NCI-H1417 (cell line): ENCODE measurements at places on chromosomes 16 and 17.

GRCh38 chr16:87317750-87318644 is 805 bp upstream of the C16orf95 start:
- DNase-seq = no peak

DNA sequence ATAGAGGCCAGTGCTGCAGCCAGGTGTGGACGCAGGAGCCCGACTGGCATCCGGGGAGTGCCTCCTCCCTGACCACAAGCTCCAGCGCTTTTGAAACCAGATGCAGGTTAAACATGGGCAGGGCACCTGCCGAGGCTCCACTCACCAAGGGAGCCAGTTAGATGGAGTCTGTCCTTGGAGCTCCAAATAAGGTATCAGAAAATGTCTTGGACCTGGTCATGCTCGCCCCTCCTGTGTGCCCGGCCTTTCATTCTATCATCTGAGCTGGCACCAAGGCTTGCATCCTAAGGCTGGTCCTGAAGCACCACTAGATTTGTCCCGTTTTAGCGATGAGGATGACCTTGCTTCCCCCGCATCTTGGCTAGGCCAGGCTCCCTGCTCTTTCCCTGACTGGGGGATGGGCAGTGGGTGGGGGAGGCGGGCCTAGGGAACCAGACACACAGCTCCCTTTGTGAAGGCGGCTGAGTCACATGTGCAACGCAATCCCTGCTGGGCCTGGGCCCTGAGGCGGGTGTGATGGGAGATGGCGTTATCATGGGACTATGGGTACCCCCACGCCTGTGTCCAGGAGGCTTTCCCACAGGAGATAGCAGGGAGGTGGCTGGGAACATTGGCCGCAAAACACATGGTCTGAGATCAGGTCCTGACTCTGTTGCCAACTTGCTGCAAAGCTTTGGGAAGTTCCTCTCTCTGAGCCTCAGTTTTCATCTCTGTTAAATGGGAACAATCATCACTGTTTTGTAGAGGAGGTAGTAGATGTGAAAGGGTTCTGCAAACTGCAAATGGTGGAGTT is 5.0 kb upstream of the ADGRG1 start:
- peak; percentile 24 for DNase-seq

DNA sequence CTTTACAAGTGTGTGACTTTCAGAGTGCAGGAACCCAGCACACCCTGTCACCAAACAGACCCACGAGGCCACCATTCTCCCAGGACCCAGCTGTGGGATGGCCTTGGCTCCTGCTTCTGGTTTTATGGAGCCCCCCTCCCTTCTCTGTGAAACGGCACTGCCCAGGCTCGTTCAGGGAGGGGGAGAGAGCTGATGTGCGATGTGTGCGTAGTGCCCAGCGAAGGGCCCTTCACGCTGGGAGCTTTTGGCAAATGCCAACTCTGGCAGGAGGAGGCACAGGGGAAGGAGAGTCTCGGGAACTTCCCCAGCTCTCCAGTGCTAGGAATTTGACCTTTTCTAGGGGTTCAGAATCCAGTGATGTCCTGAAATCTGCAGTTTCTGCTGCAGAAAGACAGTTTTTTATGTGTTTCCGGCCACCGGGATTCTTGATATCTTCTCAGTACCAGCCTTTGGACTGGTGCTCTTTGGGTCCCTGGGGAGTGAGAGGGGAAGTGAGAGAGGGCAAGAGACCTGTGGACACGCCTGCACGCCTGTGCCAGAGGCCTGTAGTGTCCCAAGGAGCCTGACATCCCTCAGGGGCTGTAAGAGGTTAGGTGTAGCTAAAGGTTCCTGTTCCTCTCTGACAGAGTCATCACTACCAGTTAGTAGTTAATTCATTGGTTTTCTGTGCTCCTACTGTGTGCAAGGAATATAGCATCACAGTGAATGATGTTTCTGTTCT is 45.1 kb downstream of the CMIP start:
- no peak for DNase-seq

DNA sequence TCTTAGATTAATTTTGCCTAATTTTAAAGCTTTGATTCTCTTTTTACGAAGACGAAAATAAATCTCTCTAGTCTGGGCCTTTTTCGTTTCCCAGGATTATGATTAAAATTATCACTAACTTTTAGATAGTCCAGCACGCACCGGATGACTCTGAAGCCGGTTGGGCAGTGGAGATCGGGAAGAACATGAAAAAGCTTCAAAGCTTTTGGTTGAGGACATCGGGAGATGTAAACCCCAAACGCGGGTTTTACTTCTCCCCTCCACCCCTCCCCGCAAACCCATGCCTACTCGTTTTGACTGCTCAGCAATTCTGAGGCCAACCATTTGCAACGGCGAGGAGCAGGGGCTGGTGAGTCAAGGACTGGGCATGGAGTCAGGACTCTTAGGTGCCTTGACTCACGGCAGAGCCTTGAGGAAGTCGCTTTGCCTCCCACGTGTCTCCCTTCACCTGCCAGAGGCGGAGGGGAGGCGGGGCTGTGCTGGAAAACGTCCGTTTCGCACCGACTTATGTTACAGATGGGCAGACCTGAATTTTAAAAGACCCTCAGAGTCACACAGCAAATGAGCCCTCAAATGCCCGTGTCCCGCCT is 989 bp upstream of the DUSP14 start:
- peak; percentile 71 for DNase-seq

GRCh38 chr17:69239611-69240600 is 11.3 kb upstream of the ABCA10 start:
- DNase-seq = no peak

DNA sequence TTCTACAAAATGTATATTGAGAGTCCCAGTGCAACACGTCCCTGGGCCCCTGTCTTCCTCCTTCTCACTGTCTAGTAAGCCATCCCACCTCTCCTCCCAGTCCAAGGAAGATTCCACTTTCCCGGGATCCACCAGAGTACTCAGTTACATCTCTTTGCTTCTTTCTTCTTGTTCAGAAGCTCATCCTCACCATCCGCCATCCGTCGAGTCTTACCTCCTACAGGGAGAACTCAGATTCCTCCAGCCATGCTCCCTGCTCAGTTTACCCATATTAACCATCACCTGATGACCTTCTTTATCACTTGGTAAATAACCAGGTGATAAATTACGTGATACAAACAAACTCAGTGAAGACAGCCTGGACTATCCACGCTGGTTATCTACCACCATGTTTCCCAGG is 57.1 kb downstream of the CYTH1 start:
- no peak for DNase-seq
